ENCODE measurements at places on chromosomes 6 and 20. TPM values are rescaled to one million over a fixed set of nuclear protein-coding genes. Genes with fewer than 3 reads are reported as not detected.

GRCh38 chr20:29497261-29497671, 1760.2 kb upstream of the DEFB115 start:
- no peak for DNase-seq

DNA sequence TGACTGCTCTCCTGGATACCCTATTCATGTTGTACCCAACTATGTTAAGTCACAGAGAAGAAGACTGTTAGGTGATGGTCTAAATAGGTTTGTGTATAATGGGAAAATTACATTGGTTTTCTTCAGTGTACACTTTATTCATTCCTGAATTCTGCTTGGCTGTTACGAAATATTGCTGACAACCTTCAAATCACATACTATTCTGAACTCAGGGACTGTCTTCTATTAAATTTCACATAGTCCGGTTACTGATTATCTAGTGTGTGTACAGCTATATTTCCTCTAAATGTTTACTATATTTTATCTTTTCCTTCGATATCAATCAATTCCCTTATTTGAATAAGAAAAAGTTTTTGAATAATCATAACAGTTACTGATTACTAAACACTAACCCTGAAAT, 1090.3 kb upstream of the CITED2 start:
- no peak for DNase-seq

DNA sequence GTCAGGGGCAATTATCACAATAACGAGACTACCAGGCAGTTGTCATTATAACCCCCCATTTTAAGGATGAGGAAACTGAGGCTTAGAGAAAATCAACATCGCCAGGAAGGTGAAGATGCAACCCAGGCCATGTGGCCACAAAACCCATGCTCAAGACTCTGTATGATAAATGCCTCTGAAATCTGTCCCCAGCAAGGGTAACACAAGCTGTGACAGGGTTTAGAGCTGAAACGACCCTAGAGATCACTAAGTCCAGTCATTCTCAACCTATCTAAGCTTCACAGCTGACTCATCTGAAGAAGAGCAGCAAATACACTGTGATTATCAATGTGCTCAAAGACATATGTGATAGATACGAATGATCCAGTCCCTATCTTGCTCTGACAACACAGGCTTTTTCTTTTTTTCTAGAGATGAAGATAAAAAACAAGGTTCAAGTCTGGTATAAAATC, 47.0 kb downstream of the ARHGAP18 start:
- DNase-seq: no peak

DNA sequence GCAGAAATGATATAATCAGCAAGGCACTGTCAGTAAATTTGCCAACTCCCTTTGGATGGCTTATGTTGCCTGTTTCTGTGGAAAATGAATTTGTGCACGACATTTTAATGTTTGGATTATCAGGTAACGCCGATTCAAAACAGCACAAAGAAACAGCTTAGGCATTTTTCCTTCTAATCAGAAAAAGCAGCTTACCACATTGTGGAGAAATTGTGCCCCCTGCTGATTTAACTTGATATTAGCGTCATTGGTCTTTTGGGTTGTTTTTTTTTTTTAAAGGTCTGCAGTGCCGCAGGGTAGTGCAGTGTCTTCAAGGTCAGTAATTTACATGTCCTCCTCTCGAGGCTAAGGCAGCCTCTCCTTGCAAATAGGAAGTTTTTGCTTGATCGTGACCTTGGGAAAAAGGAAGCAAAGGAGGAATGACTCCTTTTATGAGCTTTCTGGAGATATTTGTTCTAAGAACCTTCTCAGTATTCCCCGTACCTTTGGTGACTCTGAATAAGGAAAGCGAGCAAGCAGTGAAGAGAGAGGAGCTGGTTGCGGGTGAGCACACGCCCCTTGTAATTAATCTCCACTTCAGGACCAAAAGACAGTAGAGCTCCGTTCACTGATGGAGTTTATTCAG, 79.1 kb downstream of the ELOVL4 start:
- DNase-seq: peak; percentile 92

- peak; percentile 77 for DNase-seq
Measured at GRCh38 chr6:113570161-113570560, 287.0 kb upstream of the MARCKS start.

GRCh38 chr6:31680226-31681134, at the start of gene LY6G5C:
TSS of gene LY6G5C (minus strand) at chr6:31681067. CDS start at chr6:31680373, 694 bp downstream.
- peak; percentile 92 for DNase-seq

DNA sequence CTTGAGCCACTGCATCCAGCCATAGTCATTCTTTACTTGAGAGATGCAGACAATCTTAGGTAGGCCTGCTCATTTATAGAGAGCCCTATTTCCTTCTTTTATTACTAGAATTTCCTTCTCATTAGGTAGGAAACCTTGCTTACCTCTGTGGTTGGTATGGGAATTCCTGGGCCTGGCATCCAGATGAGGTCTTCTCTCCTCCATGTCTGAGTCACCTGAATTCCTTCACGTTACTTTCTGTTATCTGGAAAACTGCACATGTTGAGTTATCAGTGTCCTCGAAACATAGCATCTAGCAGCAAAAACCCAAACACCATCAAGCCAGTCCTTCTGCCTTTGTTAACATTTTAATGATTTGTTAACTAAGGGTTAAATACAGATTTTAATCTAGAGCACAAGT, 2.2 kb downstream of the ZNFX1 start:
- no peak for DNase-seq

DNA sequence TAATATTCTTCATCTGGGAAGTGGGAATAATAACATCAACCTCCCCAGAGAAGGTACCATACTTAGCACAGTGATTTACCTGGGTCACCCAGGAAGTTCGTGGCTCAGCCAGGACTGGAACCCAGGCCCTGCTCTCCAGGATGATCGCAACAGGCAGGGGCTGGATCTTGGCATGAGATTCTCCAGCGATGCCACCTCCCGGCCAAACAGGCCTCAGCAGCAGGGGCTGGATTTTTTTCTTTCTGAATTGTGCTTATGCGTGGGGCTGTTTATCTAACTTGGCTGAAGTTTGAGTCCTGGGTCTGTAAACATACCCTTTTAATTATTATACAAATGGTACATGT, 129.5 kb upstream of the PTPN1 start:
- DNase-seq: peak; percentile 85

The NEU1 gene
- 71.3 TPM for total RNA-seq
